ENCODE measurements at places on chromosomes 5 and 9. TPM values are rescaled to one million over a fixed set of nuclear protein-coding genes. Genes with fewer than 3 reads are reported as not detected.

DNA sequence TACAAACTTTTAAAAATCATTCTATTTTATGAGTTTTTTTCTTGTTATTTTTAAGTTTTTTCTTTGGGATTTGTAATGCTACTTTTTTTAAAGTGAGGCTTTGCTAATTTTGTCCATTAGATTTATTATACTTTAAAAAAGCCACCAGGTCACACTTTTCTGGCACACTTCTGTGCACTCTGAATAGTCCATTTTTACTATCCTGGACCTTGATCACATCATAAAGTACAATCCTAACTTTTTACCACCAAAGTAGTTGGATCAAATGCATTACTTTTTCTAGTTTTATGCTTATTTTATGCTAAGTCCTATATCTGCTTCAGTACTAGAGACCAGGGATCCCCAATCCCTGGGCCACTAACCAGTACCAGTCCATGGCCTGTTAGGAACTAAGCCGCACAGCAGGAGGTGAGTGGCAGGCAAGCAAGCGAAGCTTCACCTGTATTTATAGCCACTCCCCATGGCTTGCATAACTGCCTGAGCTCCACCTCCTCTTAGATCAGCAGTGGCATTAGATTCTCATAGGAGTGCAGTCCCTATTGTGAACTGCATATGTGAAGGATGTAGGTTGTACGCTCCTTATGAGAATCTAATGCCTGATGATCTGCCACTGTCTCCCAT is 16.0 kb downstream of the FRRS1L start:
- H3K4me1 ChIP-seq, result no peaks in the 10 kb centered on the region
- no peaks in the 10 kb centered on the region for H3K27me3 ChIP-seq
- DNase-seq, result no peak
- H3K27ac ChIP-seq, result no peak overlapping the region
- no peaks in the 10 kb centered on the region for H3K36me3 ChIP-seq
- no peak overlapping the region for H3K4me3 ChIP-seq

DNA sequence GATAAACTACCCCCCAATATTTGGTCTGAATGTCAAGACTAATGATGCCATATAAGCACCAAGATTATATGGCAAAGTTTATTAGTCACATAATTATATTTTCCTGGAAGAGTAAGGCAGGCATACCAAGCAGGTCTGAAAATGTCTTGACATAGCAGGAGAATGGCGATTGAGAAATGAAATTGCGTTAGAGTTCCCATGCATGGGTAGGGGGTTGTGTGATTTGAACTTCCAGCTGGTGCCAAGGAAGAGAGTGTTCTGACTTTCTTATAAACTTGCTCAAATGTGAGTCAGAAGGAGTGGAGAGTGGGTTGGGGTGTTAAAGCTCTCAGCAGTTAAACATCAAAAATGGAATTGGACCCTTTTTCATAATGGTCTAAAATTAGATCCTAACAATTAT is 1200.6 kb upstream of the ACO1 start:
- no peaks in the 10 kb centered on the region for H3K36me3 ChIP-seq
- H3K27me3 ChIP-seq, result no peaks in the 10 kb centered on the region
- H3K4me1 ChIP-seq, result no peaks in the 10 kb centered on the region
- DNase-seq, result no peak
- H3K27ac ChIP-seq, result no peak overlapping the region

GRCh38 chr5:159106569-159107282 is 7.0 kb upstream of the EBF1 start:
- H3K4me1 ChIP-seq, result no peaks in the 10 kb centered on the region
- H3K36me3 ChIP-seq, result no peaks in the 10 kb centered on the region
- DNase-seq, result no peak
- H3K27ac ChIP-seq, result no peak overlapping the region
- H3K4me3 ChIP-seq, result no peak overlapping the region
- H3K27me3 ChIP-seq, result peaks cover 35% of the 10 kb centered on the region

- H3K27ac ChIP-seq, result no peak overlapping the region
- no peaks in the 10 kb centered on the region for H3K4me1 ChIP-seq
- H3K4me3 ChIP-seq, result no peak overlapping the region
- DNase-seq, result no peak
- no peaks in the 10 kb centered on the region for H3K36me3 ChIP-seq
Observed at GRCh38 chr5:162240734-162241133, 173.2 kb downstream of the GABRG2 start.

DNA sequence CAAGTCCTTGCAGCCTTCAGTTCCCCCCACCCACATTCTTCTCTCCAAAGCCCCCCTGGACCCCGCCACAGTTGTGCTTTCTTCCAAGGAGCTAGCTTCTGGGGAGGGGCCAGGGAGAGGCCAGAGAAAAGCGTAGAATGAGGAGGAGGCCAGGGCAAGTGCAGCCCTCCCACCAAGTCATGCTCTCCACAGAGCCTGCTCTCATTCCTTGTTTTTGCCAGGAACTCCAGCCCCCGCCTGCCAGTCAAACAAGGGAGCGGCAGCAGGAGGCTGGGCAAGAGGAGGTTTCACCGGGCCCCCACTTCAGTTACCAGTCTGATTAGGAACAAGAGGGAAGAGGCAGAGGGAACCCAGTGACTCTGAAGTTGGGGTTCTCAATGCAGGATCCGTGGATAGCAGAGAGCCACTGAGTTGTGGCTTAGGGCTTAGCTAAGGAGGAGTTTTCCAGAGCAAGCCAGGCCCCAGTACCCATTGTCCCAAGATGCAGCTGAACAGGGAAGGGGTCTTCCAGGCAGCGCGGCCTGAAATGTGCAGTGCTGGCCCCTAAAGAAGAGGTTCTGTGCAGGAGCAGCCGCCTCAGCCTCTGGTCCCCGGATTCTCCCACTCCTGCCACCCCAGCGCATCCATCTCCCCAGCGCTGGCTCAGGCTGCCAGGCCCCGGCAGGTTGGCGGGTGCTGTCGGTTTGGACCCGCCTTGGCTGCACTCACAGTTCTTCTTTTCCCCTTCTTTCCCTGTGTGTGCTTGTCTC is 120.6 kb downstream of the DAB2IP start:
- no peaks in the 10 kb centered on the region for H3K36me3 ChIP-seq
- H3K27ac ChIP-seq, result no peak overlapping the region
- DNase-seq, result no peak
- no peak overlapping the region for H3K4me3 ChIP-seq

DNA sequence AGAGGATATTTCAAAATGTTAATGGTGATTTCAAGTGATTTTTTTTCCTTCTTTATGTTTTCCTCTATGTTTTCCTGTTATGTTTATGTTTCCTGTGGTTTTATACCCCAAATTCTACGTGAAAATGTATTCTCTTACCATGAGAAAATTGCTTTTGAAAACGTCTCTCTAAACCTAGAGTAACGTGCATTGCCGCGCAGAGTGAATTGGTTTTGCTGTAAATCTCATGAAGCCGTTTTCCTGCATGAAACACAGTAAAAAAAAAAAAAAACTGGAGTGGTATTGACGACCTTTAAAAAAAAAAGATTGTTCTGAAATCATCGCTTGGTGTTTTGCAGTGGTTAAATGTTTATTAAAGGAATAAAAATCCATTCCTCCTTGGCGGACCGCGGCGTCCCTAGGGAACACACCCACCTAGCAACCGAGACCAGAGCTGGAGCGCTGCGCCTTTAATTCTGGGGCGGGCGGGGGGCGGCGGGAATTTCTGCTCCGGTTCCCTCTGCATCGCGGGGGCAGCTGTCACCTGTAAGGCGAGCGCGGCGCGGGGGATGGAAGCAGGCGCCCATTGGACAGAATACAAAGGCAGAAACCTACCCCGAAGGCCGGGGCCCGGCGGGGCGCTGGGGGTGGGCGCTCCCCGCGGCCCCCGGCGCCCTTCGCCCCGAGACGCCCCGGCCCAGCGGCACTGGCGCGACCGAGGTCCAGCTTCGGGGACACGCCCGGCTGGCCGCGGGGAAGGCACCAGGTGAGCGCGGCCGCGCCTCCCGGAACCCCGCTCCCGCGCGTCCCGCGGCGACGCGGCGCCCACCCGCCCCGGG is at the start of gene SOWAHA:
SOWAHA (plus strand) TSS at position 522 of the 818 bp plus-strand sequence. CDS start 320 bp downstream, outside the sequence.
- H3K27ac ChIP-seq, result no peak within 1 kb of the TSS
- no peak for DNase-seq
- no peaks in the 10 kb centered on the region for H3K27me3 ChIP-seq
- H3K4me1 ChIP-seq, result peaks cover 21% of the 10 kb centered on the region
- H3K4me3 ChIP-seq, result peak within 1 kb of the TSS; percentile 52
- no peaks in the 10 kb centered on the region for H3K36me3 ChIP-seq

- H3K27me3 ChIP-seq, result no peaks in the 10 kb centered on the region
- H3K36me3 ChIP-seq, result no peaks in the 10 kb centered on the region
- H3K27ac ChIP-seq, result no peak overlapping the region
- peaks cover 62% of the 10 kb centered on the region for H3K4me1 ChIP-seq
Observed at GRCh38 chr5:76787237-76787636, 31.6 kb upstream of the F2RL1 start.

SAPCD2 gene
- 50.3 TPM for total RNA-seq

- peak overlapping the region; percentile 77 for H3K27ac ChIP-seq
- no peaks in the 10 kb centered on the region for H3K27me3 ChIP-seq
- DNase-seq, result peak; percentile 86
- peak overlapping the region; percentile 40 for H3K4me3 ChIP-seq
Observed at GRCh38 chr5:172303162-172303561, 19.6 kb upstream of the UBTD2 start.

- no peaks in the 10 kb centered on the region for H3K36me3 ChIP-seq
- no peak for DNase-seq
- H3K27ac ChIP-seq, result no peak overlapping the region
- H3K27me3 ChIP-seq, result no peaks in the 10 kb centered on the region
Observed at GRCh38 chr5:40428815-40429214, 250.9 kb upstream of the PTGER4 start.

DNA sequence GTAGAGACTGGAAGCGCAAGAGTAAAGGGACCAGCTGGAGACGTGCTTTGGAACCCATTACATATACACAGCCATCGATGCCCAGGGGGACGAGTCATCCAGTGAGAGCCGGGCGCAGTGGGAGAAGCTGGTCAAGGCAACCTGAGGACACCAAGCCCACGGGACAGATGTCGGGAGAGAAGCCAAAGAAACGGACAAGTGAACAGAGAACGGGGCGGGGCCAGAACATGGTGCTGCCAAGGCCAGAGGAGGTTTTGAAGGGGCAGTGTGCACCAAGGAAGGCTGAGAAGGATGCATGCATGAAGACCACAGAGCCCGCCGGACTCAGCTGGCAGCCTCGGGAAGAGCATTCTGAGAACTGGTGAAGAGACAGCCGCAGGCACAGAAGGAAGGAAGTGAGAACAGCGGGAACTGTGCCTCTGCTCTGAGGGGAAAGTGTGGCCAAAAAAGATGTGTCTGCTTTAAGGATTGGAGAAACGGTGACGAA is 20.3 kb downstream of the CAMSAP1 start:
- no peak for DNase-seq
- H3K4me3 ChIP-seq, result no peak overlapping the region
- H3K27ac ChIP-seq, result no peak overlapping the region
- no peaks in the 10 kb centered on the region for H3K4me1 ChIP-seq
- no peaks in the 10 kb centered on the region for H3K27me3 ChIP-seq

GABRA6 gene
- total RNA-seq, result not detected

GRCh38 chr5:151298063-151298855 is 5.3 kb downstream of the SLC36A3 start:
- peaks cover 4% of the 10 kb centered on the region for H3K27me3 ChIP-seq
- H3K4me3 ChIP-seq, result no peak overlapping the region
- no peak overlapping the region for H3K27ac ChIP-seq
- DNase-seq, result no peak
- no peaks in the 10 kb centered on the region for H3K36me3 ChIP-seq
- 0 out of 2 replicates have a peak, but pooled peaks cover 4% of the 10 kb centered on the region for H3K4me1 ChIP-seq

TCERG1 gene
- 79.9 TPM for total RNA-seq

- H3K4me3 ChIP-seq, result no peak overlapping the region
- no peak overlapping the region for H3K27ac ChIP-seq
- DNase-seq, result no peak
- no peaks in the 10 kb centered on the region for H3K36me3 ChIP-seq
- H3K4me1 ChIP-seq, result no peaks in the 10 kb centered on the region
Observed at GRCh38 chr9:119289740-119290433, 79.3 kb downstream of the BRINP1 start.

DNA sequence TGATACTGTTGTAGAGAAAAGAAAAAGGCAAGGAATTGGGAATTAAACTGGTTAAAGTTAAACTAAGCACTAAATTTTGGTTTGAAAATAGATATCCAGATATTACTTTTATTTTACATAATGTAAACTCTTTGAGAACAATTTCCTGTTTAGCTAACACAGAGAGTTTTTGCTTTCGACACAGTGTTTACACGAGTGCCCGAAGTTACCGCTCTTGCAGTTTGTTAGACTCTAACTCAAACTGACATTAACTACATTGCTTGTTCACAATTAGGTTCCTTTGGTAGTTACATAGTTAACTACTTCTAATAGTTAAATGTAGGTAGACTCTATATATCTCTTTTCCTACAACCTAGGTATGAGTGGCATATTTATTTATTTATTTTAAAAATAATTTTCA is 117.1 kb upstream of the CHD1 start:
- DNase-seq, result no peak
- H3K36me3 ChIP-seq, result no peaks in the 10 kb centered on the region
- H3K4me3 ChIP-seq, result no peak overlapping the region
- H3K4me1 ChIP-seq, result no peaks in the 10 kb centered on the region

- H3K36me3 ChIP-seq, result 0 out of 2 replicates have a peak, but pooled peaks cover 10% of the 10 kb centered on the region
- H3K27me3 ChIP-seq, result no peaks in the 10 kb centered on the region
- no peak overlapping the region for H3K4me3 ChIP-seq
- H3K4me1 ChIP-seq, result no peaks in the 10 kb centered on the region
- DNase-seq, result no peak
Observed at GRCh38 chr9:128607642-128608350, 48.9 kb downstream of the DYNC2I2 start.

- no peak overlapping the region for H3K4me3 ChIP-seq
- peaks cover 7% of the 10 kb centered on the region for H3K36me3 ChIP-seq
- peaks cover 26% of the 10 kb centered on the region for H3K4me1 ChIP-seq
- no peak for DNase-seq
Observed at GRCh38 chr5:176995122-176995490, 11.5 kb downstream of the UIMC1 start.

TNFSF8 gene
- not detected for total RNA-seq

NEUROG1 gene
- total RNA-seq, result not detected

GRCh38 chr5:66377747-66378146 is 218.4 kb upstream of the MAST4 start:
- no peaks in the 10 kb centered on the region for H3K4me1 ChIP-seq
- no peaks in the 10 kb centered on the region for H3K36me3 ChIP-seq

LCNL1 gene
- total RNA-seq, result 0.41 TPM

DNA sequence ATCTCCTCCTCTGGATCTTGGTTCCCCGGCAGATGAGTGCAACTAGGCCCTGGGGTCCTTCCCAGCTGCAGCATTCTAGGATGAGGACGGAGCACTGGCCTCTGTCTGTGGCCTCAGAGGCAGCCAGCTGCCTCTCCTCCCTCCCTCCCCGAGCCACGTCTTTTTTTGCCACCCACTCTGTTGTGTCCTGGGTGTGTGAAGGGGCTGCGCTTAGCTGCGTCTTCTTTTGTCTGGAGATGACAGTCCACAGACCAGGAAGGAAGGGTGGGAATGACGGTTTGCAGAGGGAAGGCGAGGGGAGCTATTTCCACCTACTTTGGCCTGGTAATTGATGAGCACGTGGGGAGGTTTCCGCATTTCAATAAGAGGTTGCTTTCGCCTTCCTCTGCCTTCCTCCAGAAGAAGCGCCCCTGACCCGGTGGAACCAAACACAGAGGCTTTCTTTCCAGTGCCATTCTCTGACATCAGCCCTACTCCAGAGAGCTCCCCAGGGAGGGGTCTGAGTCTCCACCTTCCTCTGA is 34.5 kb upstream of the GABRP start:
- no peaks in the 10 kb centered on the region for H3K36me3 ChIP-seq
- H3K27ac ChIP-seq, result peak overlapping the region; percentile 96
- H3K4me3 ChIP-seq, result no peak overlapping the region
- H3K27me3 ChIP-seq, result no peaks in the 10 kb centered on the region
- no peak for DNase-seq
- peaks cover 89% of the 10 kb centered on the region for H3K4me1 ChIP-seq

GRCh38 chr9:89891221-89891590 is 286.4 kb downstream of the GADD45G start:
- DNase-seq, result no peak
- no peaks in the 10 kb centered on the region for H3K4me1 ChIP-seq
- H3K27me3 ChIP-seq, result peaks cover 78% of the 10 kb centered on the region
- no peaks in the 10 kb centered on the region for H3K36me3 ChIP-seq
- no peak overlapping the region for H3K4me3 ChIP-seq
